ENCODE measurements at places on chromosomes 2 and 18.

- no peak for DNase-seq
Observed at GRCh38 chr2:202377207-202377761, 1.2 kb downstream of the BMPR2 start.

- DNase-seq, result no peak
Observed at GRCh38 chr2:183059561-183059960, 19.0 kb upstream of the DUSP19 start.

- DNase-seq, result no peak
Observed at GRCh38 chr18:2984091-2984490, 28.9 kb downstream of the LPIN2 start.

DNA sequence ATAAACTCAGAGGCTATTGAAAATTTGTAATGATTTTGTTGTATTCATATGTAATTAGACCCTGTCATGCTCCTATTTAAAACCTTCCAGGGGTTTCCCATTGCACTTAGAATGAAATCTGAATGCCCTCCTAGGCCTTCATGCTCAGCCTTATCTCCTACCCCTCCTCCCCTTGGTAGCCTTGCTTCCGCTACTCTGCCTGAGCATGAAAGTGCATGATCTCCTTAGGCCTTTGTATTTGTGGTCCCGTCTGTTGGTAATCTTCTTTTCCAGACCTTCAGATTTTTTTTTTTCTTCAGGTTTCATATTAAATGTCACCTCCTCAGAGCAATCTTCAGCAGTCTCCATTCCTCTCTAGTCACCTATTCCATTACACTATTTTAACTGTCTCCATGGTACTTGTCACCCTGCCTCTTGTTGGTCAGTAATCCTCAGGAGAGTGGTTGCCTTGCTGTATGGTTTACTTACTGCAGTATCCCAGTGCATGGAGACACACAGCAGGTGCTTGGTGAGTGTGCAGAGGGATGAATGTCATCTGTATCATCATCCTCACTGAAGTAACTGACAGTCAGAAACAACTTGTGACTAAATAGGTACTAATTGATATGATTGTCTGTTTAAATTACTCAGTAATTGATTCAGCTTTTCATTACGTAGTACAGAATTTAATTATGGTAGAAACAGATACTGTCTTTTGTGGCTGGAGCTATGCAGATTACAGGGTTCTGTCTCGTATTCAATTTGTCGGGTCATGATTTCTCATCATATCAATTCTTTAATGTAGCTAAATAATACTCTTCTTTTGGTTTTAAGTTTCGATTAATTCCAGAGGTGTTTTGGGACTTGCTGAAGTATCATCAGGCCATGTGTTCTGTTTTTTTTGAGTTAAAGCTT is 63.9 kb downstream of the PHLPP1 start:
- DNase-seq, result no peak

DNA sequence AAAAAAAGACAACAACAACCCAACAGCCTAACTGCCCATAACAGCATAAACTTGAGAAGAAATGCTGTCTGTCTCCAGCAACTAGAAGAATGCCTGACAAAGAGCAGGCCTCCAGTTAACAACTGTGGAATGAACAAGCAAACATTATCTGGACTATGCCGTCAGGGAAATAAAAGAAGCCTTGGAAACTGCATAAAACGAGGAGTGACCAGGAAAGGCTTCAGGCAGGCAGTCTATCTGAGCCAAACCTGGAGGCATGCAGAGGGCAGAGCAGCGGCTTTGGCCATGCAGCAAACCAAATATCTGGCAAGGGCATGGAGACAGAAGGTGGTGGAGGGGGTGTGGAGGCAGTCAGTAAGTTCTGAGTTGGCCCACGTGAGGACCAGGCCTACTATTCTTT is 11.1 kb downstream of the HES6 start:
- no peak for DNase-seq

- DNase-seq, result no peak
Observed at GRCh38 chr2:241532733-241533601, 24.6 kb upstream of the STK25 start.

- no peak for DNase-seq
Observed at GRCh38 chr18:50307400-50307737, 19.9 kb upstream of the CXXC1 start.

GRCh38 chr18:457521-458412 is 42.7 kb downstream of the COLEC12 start:
- no peak for DNase-seq

DNA sequence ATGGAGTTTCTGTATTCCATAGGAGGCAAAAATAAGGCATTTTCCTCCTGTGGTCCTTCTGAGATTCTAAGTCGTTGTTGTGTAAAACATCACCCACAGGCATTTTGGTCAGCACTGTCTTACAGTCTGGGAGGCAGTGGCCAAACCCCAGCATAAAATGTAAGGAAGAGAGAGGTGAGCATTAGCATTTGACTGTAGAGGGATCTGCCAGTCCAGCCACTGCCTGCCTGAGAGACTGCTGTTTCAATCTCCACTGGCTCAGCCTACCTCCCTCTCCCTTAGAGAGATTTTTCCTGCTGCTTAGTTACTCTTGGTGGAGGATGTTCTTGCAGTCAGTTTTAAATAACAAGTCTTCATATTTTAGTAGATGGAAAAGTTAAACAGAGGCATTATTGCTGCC is 77.0 kb downstream of the ARHGEF33 start:
- DNase-seq, result no peak

DNA sequence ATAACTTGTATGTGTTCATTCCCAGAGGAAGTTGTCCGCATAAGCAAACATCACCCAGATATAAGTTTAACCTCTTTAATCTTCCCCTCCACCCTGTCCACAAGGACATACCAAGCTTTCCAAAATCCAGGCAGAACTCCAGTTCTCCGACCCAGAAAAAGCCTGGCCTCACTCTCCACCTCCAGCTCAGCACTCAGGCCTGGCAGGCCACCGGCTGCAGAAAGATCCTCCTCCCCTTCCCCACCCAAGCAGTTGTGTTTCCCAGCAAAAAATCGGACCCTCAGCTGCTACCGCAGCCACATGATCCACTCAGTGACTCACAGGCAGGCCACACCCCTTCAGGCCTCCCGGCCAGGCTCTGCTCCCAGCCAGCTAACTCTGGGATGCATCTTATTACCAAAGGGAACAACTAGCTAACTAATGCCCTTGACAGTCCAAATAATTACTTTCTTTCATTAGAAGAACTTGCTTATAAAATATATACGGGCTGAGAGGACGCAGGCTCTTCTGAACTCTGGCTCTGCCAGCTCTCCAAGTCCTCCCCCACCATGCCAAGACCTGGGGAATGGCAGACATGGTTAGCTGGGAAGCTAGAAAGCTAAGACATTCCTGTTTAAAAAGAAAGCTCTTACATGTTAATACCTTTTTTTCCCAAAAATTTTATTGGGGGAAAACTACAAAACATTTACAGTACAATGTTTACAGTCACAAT is 4.5 kb downstream of the ZFP36L2 start:
- no peak for DNase-seq

DNA sequence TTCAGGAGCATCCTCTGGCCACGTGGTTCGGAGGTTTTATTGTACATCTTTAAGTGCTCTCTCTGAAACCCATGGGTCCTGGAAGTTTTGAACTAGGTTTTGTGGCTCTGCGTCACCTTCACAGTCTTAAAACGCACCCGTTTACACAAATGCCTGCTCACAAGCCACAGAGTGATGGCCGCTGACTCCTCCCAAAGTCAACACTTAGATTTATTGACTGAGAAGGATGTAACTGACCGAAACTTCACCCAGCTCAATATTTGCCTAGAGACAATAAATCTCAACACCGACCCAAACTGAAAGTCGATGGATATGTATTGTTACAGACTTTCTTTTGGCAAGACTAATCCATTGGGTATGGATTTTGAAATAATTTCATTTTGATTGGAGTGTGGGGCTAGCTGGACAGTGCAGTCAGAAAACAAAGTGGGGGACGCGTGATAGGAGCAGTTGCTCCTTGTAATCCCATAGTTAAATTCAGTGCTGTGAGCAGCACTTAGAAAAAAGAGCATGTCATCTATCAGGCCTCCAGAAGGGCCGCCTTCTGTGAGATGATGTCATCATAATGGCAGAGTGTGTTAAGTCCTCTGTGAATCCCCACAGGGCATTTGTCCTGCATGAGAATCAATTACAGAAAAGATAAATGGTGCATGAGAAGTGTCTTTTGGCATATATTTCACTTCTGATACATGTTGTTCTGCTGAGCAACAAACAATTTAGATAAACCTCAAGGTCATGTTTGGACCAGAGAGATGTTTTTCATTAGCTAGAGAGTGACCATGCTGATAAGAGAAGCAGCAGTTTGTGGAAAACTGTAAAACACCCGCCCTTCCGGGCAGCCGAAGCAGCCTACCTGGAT is 183.7 kb downstream of the INO80D start:
- no peak for DNase-seq

- DNase-seq, result no peak
Observed at GRCh38 chr18:41391616-41392595, 563.1 kb upstream of the PIK3C3 start.

DNA sequence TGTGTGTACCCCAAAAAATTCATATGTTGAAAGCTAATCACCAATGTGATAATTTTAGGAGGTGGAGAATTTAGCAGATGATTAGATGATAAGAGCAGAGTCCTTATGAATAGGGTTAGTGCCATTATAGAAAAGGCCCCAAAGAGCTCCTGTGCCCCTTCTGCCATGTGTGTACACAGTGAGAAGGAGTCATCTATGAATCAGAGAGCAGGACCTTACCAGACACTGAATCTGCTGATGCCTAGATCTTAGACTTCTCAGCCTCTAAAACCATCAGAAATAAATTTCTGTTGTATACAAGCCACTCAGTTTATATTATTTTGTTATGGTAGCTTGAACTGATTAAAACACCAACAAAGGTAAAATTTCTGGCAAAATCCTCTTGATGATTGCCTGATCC is 560.0 kb upstream of the CDH2 start:
- no peak for DNase-seq

DNA sequence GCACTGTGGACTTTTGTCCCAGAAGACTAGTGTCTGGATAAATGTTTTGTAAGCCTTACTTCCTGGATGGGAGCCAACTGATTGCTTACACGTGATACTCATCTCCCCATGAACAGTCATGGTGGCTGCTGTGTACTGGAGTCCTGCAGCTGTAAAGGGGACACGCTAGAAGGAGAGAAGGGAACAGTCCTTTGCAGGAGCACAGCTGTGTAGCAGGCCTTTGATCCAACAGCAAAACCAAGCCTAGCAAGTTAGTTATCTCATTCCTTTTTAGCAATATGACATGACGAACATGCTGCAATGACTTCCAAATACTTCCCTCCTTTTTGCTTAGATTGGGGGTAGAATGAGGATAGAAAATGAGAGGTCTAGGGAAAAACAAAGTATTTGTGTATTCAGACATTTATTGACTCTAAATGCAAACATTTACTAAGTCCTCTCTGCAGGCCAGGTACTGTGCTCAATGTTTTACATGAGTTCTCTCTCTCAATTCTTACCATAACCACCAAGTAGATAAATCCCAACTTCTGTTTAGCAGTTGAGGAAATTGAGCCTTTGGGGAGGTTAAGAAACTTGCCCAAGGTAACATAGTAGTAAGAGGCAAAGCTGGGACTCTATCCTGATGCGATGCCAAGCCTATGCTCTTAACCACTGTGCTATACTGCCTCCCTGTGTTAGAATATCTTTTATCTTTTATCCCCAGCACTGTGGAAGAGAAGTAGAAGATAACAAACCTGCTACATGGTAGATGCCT is 55.4 kb upstream of the CD28 start:
- DNase-seq, result no peak

- no peak for DNase-seq
Observed at GRCh38 chr18:60534538-60534937, 162.0 kb upstream of the MC4R start.

GRCh38 chr2:28678175-28678855 is 73.3 kb upstream of the PPP1CB start:
- DNase-seq, result no peak

DNA sequence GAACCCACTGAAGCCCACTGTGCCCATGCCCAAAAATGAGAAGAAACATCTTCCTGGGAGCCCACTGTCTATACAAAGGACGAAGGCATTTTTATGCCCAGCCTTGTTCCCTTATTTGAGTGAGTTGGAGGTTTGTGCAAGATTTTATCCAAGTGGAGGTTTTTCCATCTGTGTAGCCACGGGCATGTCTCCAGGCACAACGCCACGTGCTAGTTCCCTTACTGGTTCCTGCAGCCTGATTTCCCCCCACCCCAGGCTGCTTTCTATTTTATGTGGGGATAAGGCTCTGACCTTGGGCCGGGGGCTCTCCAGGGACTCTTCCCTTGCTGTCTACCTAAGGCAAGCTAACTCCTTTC is 22.2 kb upstream of the TXNL4A start:
- no peak for DNase-seq

DNA sequence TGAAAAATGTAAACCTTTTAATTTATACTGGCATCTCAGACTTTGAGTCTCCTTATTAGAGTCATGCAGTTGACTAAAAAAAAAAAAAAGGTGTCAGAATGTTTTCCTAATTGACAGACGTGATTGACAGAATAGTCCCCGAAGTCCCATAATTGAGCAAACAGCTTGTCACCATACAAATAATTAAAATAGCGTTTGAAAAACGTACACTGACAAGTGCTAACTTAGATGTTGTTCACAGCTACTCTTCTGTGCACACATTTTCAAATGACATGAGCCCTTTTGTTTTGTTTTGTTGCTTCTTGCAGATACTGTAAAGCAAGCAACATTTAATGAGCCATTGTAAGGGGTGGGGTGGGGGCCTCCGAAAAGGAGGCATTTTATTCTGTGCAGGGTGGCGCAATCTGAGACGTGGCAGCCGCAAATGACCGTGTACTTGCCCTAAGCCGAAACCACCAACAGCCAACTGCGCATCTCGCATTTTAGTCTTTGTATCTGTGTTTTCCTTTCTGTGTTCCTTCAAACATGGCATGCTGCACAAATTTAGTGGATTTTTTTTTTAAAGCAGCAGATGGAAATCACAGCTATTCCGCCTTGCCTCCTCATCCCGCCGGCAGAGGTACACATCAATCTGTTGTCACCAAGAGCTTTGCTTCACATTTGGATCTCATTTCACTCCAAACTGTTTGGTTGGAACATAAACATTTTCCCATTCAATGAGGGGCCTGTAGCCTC is 52.4 kb downstream of the LPIN1 start:
- no peak for DNase-seq

DNA sequence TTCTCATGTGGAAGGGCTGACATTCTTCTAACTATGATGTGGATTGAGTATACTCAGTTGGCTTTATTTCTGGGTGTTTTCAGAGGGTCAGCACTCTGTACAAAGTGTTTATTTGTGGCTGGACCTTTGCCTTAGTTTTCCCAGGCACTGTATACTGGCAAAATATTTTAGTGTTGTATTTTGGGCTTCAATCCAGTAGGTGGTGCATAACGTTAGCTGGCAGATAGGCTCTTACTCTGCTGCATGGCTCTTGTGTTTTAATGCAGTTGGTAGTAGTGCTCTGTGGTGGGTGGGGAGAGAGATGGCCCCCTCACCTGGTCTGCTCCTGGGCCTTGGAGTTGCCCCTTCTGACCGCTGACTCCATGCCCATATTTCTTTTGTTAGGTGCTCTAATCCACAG is 75.6 kb upstream of the REG3A start:
- no peak for DNase-seq

DNA sequence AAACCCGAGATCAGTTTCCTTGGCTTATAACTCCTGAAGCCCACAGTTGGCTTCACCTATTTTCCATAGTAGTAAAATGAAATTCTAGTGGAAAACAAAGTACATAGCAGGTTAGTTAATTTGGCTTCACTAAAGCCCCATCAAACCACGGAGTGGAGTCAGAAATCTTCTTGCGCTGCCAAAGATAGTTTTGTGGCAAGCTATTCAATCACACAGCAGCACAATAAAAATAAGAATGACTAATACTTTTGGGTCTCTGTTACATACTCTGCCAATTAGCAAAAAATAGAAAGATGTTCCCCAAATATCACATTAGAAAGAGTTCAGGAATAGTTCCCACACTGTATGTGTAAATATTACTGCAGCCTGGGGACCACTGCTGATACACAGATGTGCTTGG is 175.2 kb upstream of the NOL4 start:
- DNase-seq, result no peak

Data from activated gamma-delta T cell treated with anti-CD3 and anti-CD28 coated beads, Interleukin-2, amount 50 U/mL, for 16 hours (primary cell).